ENCODE measurements at places on chromosomes 2 and 18. TPM values are rescaled to one million over a fixed set of nuclear protein-coding genes. Genes with fewer than 3 reads are reported as not detected.

FTCDNL1 gene
- total RNA-seq = 0.25 TPM

RIT2 gene
- 0.37 TPM for total RNA-seq

HNMT gene
- 9.8 TPM for total RNA-seq

IL1B gene
- total RNA-seq = 2.6 TPM

UGT1A3 gene
- not detected for total RNA-seq

All from M059J (cell line).